Activated CD4-positive, alpha-beta T cell treated with anti-CD3 and anti-CD28 coated beads for 24 hours (primary cell): ENCODE measurements at places on chromosomes 12 and 14.

- DNase-seq, result no peak
Measured at GRCh38 chr14:51732494-51733112, 80.9 kb downstream of the FRMD6 start.

DNA sequence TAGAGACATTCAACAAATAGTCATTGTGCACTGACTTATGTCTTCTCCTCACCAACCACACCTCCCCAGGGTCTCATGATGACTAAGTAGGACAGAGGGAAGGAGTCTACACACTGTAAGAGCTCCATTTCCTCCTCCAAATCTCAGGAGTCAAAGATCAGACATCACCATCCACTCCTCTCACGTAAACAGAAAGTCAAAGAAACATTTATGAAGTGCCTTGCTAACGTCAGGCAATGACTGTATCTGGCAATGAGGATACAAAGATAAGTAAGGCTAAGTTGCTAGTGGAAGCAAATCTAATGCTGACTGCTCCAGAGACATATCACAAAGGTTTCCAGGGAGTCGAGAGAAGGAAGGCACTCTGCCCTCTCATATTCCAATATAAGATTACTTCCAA, 88.9 kb downstream of the SLC2A13 start:
- DNase-seq, result no peak

DNA sequence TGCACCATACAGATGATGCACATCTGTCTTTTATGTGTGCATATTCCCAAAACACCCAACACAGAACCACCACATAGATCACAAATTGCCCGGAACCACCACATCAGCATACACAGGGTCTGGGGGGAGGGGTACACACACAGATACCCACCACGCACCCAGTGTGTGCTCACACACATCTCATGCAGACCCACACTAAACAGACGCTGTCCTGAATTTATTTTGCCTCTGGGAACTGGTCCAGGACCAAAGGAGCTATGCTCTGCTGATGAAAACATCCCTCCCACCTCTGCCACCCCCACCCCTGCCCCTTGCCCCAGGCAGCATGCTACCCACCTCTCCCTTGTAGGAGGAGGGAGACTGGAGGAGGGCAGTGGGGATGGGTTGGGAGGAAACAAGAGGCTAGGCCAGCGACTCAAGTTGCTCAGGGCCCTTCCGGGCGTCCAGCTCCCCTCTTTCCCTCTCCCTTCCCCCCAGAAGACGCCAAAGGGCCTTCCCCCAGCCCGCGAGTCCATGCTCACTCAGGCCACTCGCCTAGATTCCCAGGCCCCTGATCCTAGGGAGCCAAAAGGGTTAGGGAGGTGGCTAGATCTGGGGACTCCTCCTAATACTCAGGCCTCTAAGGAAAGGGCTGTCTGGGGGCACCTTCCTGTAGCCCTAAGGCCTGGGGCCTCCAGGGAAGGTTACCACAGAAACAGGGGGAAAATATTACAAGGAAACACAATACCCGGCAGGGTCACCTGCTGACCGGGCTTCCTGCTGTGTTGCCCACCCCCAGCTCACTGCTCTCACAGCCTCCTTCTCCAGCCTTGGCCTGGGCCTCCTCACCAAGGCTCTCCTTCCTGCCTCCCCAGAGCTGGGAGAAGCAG, 3.1 kb downstream of the HDAC7 start:
- DNase-seq, result no peak

DNA sequence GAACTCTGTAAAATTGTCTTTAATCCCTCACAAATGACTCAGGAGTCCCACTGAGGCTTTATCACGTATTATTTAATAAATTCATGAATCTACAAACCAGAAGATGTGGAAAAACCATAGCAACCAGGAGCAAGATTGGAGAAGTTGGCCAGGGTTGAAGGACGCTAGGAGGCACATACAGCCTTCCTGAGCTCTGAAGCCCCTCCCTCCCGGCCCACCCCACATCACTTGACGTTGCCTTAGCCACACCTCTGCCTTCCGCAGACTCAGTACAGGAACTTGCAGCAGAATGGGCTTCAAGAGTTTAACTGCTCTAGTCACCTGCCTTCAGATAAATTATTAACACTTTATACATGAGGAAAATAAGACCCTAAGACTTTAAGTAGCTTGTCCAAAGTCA, 33.9 kb downstream of the SLC35F4 start:
- DNase-seq, result no peak

- no peak for DNase-seq
Measured at GRCh38 chr14:50121486-50121885, 5.1 kb upstream of the VCPKMT start.

DNA sequence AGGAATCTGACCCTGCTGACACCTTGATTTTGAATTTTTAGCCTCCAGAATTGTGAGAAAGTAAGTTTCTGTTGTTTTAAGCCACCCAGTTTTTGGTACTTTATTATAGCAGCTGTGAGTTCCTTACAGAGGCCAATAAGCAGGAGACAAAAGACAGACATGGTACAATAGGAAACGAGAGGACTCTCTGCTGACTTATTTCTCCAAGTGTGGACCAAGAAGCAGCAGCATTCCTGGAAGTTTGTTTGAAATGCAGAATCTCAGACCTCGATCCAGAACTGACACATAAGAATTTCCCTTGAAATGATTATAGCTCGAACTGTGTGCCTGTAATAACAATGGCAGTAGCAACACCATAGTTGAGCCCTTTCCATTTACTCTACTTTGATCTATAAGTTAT, 31.9 kb upstream of the LUM start:
- DNase-seq, result no peak
